ENCODE measurements at places on chromosomes 4 and X. TPM values are rescaled to one million over a fixed set of nuclear protein-coding genes. Genes with fewer than 3 reads are reported as not detected.

Gene FGF16
- polyA plus RNA-seq: not detected

Gene GUCY1B1
- polyA plus RNA-seq: 13.2 TPM

Gene NSUN7
- 4.1 TPM for polyA plus RNA-seq

Gene SPP1
- polyA plus RNA-seq: 6,594 TPM

Gene ARHGEF38
- polyA plus RNA-seq: 1.5 TPM

Gene CT83
- polyA plus RNA-seq: not detected

Gene BEND2
- polyA plus RNA-seq: not detected

Gene HPGDS
- polyA plus RNA-seq: 1.9 TPM

Gene SPATA4
- polyA plus RNA-seq: 0.82 TPM

Gene AIMP1
- 43.3 TPM for polyA plus RNA-seq

Gene DDIT4L
- polyA plus RNA-seq: 15.2 TPM

Gene DSPP
- not detected for polyA plus RNA-seq

Gene PDLIM3
- polyA plus RNA-seq: 10.8 TPM

Gene TLR7
- polyA plus RNA-seq: 0.52 TPM

Gene FGF5
- 0.09 TPM for polyA plus RNA-seq

Gene OTC
- not detected for polyA plus RNA-seq

Gene PCSK1N
- 331 TPM for polyA plus RNA-seq

Gene RTL9
- polyA plus RNA-seq: not detected

Gene MRFAP1L1
- polyA plus RNA-seq: 69.1 TPM

Gene EGFL6
- polyA plus RNA-seq: 0.43 TPM

Gene CCDC160
- 7.0 TPM for polyA plus RNA-seq

Gene TNMD
- 2.6 TPM for polyA plus RNA-seq

Gene HSFX3
- not detected for polyA plus RNA-seq

Gene SOX3
- polyA plus RNA-seq: not detected

Gene TENM3
- polyA plus RNA-seq: 0.58 TPM

Gene PPARGC1A
- 22.8 TPM for polyA plus RNA-seq

Gene FABP2
- polyA plus RNA-seq: not detected

Gene CT45A3
- polyA plus RNA-seq: not detected

Gene MAGEA4
- polyA plus RNA-seq: not detected

Gene MXRA5
- 4.4 TPM for polyA plus RNA-seq

Gene PLK4
- polyA plus RNA-seq: 0.56 TPM

Gene RADX
- 3.2 TPM for polyA plus RNA-seq

Gene BANK1
- 1.8 TPM for polyA plus RNA-seq

Gene IL21
- not detected for polyA plus RNA-seq

Gene GRID2
- polyA plus RNA-seq: not detected

Gene MAGEA11
- not detected for polyA plus RNA-seq

Gene PRDM5
- 2.6 TPM for polyA plus RNA-seq

Gene MBNL3
- 3.3 TPM for polyA plus RNA-seq

Gene CXorf49
- polyA plus RNA-seq: not detected

Gene CXCL13
- not detected for polyA plus RNA-seq

Gene ERCC6L
- polyA plus RNA-seq: not detected

Gene XG
- polyA plus RNA-seq: 0.43 TPM

Gene DCAF4L1
- polyA plus RNA-seq: 0.28 TPM

Gene WNK3
- 0.75 TPM for polyA plus RNA-seq

Gene CEP44
- polyA plus RNA-seq: 5.0 TPM

Gene CNGA1
- polyA plus RNA-seq: 3.7 TPM

Gene TSPAN5
- polyA plus RNA-seq: 13.8 TPM

Gene GJB1
- polyA plus RNA-seq: 59.0 TPM

Gene MTNR1A
- not detected for polyA plus RNA-seq

Gene FGF2
- 2.3 TPM for polyA plus RNA-seq

Gene CLDN34
- not detected for polyA plus RNA-seq

All from kidney (tissue), 22 donors.